ENCODE measurements at places on chromosomes 5 and 9. TPM values are rescaled to one million over a fixed set of nuclear protein-coding genes. Genes with fewer than 3 reads are reported as not detected.

Gene DBH
- not detected for total RNA-seq

DNA sequence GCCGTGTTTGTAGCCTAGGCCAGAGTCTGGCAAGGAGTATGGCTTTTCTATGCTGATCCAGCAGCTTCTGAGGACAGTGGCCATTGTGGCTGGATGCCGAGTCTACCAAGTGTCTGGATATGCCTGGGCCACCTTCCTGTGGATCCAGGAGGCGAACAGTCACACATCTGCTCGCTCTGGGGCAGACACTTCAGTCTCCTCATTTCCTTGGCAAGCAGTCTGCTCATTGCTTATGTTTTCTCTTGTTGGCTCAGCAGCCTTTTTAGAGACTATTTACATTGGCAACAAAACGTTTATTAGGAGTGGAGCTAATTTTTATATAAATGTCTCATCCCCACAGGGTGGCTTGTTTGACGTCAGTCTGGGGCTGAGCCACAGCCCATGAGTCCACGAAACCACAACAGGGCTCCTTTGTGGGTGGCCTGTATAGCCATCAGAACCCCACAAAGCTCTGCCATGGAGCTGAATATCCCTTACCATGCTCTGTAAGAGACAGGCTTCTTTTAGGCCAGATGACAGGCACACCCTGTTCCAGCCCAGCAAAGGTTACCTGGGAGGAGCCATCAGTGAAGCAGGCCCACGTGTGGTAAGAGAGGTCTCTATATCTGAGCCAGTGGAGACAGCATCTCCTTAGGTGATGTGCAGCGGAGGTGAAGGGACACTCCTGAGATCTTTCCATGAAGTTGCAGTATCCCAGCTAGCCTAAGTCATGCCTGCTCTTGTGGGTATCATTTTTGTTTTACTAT is 221.7 kb downstream of the DIRAS2 start:
- no peak for DNase-seq

Gene IL13
- 0.72 TPM for total RNA-seq

GRCh38 chr5:1886846-1887587 is 4.3 kb upstream of the IRX4 start:
- DNase-seq: no peak

Gene SLC1A1
- 1.4 TPM for total RNA-seq

Gene IL4
- total RNA-seq: not detected

GRCh38 chr5:154648229-154648628 is 106.9 kb upstream of the LARP1 start:
- DNase-seq: no peak

Gene RNF183
- 0.29 TPM for total RNA-seq

GRCh38 chr5:179290681-179291540 is 54.4 kb downstream of the ADAMTS2 start:
- DNase-seq: no peak

GRCh38 chr9:18976709-18977531 is 56.1 kb downstream of the SAXO1 start:
- DNase-seq: no peak

GRCh38 chr5:151431666-151432065 is 15.7 kb upstream of the SLC36A1 start:
- DNase-seq: no peak

- DNase-seq: no peak
Measured at GRCh38 chr5:38753776-38754175, 92.0 kb upstream of the OSMR start.

- no peak for DNase-seq
Measured at GRCh38 chr5:131364507-131365050, 100.7 kb downstream of the CDC42SE2 start.

- no peak for DNase-seq
Measured at GRCh38 chr5:77928776-77929300, 152.7 kb upstream of the TBCA start.

Gene CTXN3
- total RNA-seq: not detected

DNA sequence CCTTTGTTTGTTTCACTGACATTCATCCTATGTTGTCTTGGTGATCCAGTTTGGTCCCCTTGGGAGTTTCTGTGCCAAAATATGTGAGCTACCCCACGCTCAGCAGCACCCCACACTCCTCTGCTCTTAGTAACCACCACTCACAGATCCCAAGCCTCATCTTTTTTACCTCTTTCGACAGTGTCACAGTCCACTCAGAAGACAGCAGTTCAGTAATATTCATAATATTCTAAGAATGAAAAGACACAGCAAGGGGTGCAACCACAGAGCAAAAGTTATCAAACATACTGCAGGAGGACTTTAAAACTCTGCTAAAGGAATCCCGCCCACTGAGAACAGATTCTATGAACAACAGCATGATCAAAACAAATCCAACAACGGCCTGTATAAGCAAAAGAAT is 28.2 kb downstream of the RNF130 start:
- no peak for DNase-seq

DNA sequence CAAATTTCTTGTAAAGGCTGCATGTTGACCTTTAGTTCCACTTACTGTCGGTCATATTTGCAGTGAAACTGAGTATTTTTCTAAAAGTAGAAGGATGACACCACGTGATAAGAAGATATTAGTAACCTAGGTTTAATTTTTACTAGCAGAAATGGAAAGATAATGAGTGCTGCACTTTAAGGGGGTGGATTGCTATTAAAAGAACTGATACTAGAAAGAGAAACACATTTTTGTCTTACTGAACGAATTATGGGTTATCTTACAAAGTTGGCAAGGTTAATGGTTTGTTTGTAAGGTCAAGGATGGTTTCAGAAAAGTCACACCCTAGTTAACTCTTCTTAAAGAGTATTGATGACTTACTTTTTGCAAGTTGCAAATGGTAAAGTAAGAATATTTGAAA is 2.4 kb downstream of the MACIR start:
- no peak for DNase-seq

Gene FCN2
- total RNA-seq: not detected

DNA sequence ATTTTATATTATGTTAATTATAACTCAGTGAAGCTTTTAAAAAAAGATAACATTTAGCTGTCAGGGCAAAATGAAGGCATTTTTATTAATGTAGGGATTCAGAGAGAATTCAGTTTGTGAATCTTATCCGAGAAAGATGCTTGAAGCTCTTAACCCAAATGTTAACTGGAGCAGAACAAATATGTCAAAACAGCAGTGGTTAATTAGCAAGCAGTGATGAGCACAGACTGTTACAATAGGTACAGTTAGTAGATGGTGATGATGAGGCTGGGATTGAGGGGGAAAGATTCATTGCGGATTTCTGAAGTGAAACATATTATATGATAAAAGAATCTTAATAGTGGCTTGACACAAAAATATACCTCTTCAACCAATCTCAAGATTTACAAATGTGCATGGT is 356.7 kb downstream of the DIRAS2 start:
- DNase-seq: no peak

Gene AHRR
- total RNA-seq: 38.3 TPM

DNA sequence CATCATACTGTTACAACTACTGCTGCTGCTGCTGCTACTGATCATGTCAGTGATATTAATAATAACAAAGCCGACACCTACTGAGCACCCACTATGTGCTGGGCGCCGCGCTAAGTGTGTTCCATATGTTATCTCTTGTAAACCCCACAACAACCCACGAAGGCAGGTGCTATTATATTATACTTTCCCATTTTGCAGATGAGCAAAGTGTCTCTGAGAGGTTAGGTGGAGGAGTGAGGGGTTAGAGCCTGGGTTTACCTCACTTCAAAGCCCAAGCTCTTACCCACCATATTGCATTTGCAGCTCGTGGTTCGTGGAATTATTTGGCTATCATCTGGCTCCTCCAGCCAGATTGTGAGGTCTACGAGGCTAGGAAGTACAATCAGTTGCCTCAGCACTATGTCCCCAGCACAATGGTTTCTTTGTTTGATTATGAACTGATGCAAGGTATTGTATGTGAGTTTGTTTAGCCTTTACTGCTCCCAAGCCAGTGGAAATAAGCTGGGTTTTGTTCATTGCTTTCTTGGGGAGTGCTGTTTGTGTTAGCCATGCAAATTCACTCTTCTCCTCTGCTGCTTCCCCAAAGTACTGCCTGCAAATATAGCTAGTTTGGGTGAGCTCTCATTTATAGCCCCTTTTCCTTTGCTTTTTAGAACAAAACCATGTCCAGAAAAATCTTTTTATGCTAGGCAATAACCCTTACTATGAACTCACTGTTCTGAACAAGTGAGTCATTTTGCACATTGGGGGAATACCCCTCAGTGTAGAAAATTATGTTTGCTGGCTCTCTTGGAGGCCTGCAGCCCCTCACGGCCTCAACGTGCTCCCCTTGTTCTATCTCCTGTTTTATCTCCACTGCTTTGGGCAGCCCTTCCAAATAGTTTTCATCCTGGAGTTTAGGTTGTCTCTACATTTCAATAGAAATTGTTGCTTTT is 47.9 kb downstream of the ALG2 start:
- DNase-seq: no peak

DNA sequence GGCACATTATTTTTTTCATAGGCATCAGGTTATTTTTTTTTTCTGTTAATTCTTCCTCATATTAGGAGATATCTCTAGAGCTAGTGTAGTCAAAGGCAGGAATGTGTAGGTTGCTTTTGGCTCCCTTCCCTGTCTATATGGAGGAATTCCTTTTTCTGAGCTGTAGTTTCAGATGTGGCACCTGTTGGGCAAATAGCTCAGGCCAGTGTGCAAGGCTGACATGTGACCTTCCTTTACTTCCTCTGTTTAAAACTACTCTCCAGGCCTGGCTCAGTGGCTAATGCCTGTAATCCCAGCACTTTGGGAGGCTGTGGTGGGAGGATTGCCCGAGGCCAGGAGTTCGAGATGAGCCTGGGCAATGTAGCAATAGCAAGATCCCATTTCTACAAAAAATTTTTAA is 40.5 kb upstream of the KIAA1958 start:
- no peak for DNase-seq

DNA sequence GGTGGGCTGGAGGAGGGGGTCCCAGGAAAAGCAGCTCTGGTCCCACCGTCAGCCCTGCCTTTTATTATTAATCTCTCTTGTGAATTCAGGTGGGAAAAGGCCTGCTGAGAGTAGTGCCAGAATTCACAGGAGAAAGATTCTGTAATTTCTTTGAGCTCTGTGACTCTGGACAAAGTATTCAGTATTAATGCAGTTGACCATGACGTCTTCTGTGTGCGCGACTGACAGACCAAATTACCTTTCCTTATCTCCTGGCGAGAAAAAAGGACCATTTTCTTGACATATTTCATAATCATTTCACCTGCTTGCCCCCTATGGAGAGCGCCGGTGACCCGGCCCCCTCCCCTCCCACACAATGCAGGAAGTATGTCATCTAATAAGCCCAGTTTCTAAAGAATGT is 26.8 kb upstream of the GRHPR start:
- no peak for DNase-seq

Measured in activated naive CD4-positive, alpha-beta T cell treated with anti-CD3 and anti-CD28 coated beads, Interleukin-2, amount 50 U/mL, for 72 hours (primary cell).